ENCODE measurements at places on chromosomes 2 and 18. TPM values are rescaled to one million over a fixed set of nuclear protein-coding genes. Genes with fewer than 3 reads are reported as not detected.

The LTBP1 gene
- total RNA-seq: 0.22 TPM

The ANKRD30B gene
- total RNA-seq: not detected

The FBXO41 gene
- 3.0 TPM for total RNA-seq

The SRD5A2 gene
- total RNA-seq: not detected

The DHRS9 gene
- not detected for total RNA-seq

The ITPRID2 gene
- 61.4 TPM for total RNA-seq

The KIF5C gene
- 0.15 TPM for total RNA-seq

The MAT2A gene
- 55.8 TPM for total RNA-seq

The TRIM43 gene
- not detected for total RNA-seq

The TSPYL6 gene
- total RNA-seq: not detected

The KIF1A gene
- not detected for total RNA-seq

The NETO1 gene
- total RNA-seq: not detected

The ZSWIM2 gene
- not detected for total RNA-seq

The TMEM247 gene
- total RNA-seq: not detected

The PELI1 gene
- 14.9 TPM for total RNA-seq

The ANKRD30BL gene
- not detected for total RNA-seq

All from HepG2 (cell line).